ENCODE measurements at places on chromosomes 2 and 18.

- DNase-seq, result no peak
These were observed 3.7 kb upstream of the FAM136A start for GRCh38 chr2:70305531-70305930.

DNA sequence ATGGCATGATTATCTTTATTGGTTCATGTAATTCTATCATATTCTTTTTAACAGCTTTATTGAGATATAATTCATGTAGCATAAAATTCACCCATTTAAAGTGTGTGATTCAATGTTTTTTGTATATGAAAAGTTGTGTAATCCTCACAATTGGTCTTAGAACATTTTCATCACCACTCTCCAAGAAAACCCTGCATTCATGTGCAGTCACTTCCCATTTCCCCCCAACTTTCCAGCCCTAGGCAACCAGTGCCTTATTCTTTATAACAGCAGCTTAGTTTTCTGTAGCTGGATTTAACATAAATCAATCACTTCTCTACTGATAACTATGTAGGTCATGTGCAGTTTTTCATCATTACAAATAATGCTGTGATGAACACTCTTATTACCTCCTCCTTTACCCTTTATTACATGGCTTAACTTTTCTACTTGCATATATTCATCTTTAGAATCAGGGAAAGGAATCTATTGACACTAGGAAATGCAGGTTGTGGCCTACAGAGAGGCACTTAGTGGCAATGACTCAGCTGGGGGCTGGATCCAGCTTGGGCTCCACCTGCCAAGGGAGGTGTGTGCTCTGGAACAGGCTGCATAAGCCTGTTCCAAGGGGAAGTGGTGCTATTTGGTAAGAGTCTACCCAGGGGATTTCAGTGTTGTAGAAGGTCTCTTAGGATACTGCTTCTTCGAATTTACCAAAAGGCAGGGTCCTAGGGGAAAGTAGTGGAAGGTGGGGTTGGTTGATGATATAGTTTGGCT, 89.1 kb downstream of the ETAA1 start:
- no peak for DNase-seq

DNA sequence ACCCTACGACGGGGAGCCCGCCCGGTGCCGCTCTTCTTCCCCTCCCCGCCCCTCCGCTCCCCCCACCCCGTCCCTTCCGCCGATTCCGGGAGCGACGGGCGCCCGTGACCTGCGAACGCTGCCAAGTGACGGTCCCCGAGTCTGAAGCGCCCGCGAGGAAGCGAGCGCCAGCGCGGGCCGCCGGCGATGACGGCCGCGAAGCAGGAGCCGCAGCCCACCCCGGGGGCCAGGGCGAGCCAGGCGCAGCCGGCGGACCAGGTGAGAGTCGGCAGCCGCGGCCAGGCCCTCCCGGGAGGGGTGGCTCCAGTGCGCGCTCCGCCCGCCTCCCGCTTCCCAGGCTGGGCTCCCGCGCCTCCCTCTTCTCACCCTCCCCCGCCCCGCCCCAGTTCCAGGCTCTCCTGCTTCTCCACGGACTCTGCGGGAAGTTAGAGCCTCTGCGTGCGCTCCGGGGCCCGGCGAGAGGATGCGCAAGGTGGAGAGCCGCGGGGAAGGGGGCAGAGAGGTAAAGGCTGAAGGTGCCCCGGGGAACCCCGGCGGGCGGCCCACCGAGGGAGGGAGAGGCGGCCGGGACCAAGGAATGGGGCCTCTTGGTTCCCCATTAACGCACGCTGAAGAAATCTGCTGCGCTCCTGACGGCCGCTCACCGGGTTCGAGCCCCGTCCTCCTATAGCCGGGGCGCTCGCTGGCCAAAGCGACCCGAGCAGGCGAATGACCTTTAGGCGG, 719.5 kb downstream of the DPP10 start:
- no peak for DNase-seq

DNA sequence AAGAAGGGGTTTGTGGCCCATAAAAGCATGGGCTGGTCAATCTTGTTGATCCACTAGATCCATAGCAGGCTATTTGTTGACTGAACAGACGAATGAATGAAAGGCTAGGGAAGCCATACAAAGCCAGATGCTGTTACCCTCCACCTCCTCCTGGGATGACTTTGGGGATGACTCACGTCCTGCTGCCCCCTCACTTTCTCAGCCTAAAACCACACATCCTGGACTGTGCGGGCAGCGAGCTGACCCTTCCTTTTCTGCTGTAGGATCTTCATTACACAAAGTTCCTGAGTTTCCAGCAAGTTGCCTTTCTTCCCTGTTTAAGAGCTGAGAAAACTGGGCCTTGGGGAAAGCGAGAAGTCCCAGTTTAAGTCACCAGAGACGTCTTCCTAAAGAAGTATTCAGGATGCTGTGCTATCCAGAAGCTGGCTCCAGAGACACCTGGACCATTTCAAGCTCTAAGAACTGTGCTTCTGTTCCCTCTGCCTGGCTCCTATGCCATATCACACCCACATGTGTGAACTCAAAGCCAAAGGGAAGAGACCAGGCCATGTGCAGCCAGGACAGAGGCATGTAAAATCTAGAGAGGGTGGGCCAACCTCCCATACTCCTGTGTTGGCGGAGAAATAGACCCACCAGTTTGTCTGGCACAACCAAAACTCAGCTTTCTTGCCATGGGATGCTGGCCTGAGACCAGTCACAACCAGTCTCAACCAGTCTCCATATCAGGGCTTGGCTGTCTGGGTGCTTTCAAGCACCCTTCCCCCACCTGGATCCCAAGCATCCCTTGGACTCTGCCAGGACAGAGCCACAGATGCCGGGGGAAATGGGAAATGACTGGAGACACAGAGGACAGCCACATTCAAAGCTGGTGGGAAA, 4.7 kb upstream of the SLC20A1 start:
- no peak for DNase-seq

- no peak for DNase-seq
These were observed 45.0 kb downstream of the CYRIA start for GRCh38 chr2:16620590-16620989.

- DNase-seq, result no peak
These were observed 23.9 kb downstream of the PRKCE start for GRCh38 chr2:45675263-45675812.

DNA sequence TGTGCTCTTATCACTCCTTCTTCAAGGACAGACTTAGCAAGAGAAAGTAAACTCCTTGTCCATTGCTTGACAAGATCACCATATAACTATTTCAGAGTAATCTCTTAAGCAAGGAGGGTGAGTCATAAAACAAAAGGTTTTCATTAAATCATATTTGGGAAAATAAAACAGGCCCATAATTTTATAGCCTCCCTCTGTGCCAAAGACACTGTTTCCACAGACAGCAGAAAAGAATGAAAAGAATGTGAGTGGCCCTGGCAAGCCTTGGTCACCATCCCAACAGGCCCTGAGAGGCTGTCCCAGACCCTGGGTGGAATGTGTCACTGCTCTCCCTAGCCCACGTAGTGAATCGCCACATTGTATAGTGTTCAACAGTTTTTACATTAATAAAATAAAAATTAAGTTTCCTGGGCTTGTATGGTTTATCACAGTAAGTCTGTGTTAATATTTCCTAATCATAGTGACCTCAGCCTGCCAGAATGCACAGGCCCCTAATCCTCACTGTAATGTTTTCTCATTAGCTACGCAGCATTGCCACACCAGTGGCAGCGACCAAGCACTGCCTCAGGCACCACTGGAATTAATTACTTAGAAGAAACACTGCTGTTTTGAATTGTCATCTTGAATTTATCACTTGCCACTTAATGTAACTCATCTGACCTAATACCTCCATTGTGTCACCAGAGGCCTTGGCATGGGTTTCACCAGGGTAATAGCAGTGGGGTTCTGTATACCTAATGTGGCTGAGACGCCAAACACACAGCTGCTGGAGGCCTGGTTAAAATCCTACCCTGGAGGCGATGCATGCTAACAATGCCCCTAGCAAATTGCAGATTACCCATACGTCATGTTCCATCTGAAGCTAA, 401.9 kb downstream of the LNPK start:
- no peak for DNase-seq

GRCh38 chr2:230593765-230594164, 118.9 kb upstream of the CAB39 start:
- no peak for DNase-seq

DNA sequence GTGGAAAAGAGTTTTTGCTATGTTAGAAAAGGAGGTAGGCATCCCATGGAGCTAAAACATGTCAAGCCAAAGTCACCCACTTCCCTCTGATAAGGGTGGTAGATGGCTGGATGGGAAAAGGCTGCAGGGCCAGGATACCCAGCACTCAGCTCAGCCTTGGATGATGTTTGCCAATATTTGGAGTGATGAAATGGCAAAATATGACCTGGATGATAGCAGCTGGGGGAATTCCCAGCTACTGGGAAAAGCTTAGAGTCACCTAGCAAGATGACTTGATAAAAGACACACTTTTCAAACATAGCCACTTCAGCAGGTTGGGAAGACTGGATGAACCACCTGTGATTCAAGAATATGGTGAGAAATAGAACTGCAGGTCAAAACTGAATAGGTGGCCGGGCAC, 10.1 kb downstream of the RFX8 start:
- no peak for DNase-seq

GRCh38 chr2:232741972-232742371, 34.4 kb downstream of the KCNJ13 start:
- DNase-seq, result no peak

DNA sequence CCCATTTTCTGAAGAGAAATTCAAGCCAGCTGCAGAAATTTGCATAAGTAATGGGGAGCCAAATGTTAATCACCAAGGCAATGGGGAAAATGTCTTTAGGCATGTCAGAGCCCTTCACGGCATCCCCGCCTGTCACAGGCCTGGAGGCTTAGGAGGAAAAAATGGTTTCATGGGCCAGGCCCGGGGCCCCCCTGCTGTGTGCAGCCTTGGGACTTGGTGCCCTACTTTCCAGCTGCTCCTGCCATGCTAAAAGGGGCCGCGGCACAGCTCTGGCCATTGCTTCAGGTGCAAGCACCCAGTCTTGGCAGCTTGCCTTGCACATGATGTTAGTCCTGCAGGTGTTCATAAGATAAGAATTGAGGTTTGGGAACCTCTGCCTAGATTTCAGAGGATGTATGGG, 1235.7 kb downstream of the DPP10 start:
- DNase-seq, result no peak

- no peak for DNase-seq
These were observed 81.8 kb downstream of the LRP2 start for GRCh38 chr2:169280502-169280901.

DNA sequence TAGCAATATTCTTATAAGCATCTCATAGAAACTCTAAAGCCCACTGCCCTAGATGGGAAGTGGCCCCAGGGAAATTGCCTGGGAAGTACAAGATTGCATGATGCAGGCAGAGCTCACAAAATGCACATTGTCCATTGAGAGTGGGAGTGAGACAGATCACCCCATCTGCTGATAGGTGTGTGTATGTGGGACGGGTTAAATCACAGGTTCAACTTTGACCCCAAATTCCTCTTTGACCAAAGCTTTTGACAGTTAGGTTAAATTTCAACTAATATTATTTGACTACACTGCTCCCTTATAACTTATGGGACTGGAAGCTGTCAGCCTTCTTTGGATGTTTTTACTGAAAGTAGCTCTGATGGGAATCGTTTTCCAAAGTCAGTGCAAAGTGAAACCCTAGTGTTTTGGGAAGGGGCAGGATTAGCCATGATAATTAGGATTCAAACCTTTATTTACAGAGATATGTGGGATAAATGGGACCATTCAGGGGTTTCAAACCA, 11.4 kb upstream of the FABP1 start:
- no peak for DNase-seq

GRCh38 chr18:28594034-28594433, 417.1 kb upstream of the CDH2 start:
- no peak for DNase-seq

DNA sequence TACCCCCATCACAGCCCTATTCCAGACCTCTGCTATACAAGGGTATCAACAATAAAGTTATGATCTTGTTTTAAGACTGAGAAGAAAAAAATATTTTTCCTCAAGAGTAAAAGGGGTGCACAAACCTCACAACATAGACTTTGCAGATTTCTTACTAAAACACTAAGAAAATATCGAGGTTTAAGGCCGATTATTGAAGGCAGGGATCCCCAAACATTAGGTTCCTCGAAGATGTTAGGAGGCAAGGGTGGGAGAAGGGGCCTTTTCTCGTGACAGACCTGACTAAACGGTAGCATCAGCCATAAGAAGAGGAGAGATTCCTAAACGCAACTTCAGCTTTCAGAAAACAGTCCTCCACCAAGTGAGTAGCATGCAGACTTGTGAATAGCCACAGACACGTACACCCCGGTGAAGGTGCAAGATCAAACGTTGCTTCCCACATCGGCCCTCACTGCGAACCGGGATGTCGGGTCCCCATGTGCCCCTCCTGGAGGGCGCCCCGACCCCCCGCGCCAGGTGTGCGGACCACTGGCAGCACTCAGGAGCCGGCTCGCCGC, 678 bp downstream of the PIAS2 start:
- DNase-seq, result peak; percentile 14

Data from A549 (cell line).